ENCODE measurements at places on chromosomes 4 and X.

GRCh38 chr4:91887926-91888325, 415.8 kb upstream of the GRID2 start:
- no peak for DNase-seq

GRCh38 chrX:2478546-2479419, 22.0 kb downstream of the DHRSX start:
- DNase-seq, result no peak

DNA sequence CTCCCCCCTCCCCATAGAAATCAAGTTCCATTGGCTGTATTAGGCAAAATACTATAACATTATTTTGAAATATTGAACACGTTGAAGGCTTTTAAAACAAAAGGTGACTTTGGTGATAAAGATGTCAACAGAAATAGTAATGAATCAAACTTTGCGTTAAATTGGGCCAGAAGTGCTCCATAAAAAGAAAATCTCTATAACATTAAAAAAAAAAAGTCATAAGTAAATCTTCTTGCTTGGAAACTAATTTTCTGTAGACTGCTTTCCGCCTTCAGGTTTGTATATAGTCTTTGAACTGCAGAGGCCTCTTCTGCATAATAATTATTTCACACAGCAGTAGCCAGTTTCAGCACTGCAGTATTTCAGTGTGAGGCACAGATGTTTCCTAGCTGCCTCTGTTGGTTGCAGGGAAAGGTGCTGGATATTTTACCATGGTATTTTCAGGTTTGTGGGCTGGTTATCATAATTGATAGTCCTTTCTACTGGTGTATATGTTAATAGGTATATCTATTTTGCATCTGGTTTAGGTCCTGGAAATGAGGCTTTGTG, 158.9 kb downstream of the KDM6A start:
- DNase-seq, result no peak

- no peak for DNase-seq
Measured at GRCh38 chrX:119132961-119133360, 5.3 kb upstream of the KIAA1210 start.

GRCh38 chr4:158094413-158095134, 78.3 kb downstream of the GASK1B start:
- peak; percentile 11 for DNase-seq

- no peak for DNase-seq
Measured at GRCh38 chr4:123522081-123522480, 125.5 kb downstream of the SPRY1 start.

DNA sequence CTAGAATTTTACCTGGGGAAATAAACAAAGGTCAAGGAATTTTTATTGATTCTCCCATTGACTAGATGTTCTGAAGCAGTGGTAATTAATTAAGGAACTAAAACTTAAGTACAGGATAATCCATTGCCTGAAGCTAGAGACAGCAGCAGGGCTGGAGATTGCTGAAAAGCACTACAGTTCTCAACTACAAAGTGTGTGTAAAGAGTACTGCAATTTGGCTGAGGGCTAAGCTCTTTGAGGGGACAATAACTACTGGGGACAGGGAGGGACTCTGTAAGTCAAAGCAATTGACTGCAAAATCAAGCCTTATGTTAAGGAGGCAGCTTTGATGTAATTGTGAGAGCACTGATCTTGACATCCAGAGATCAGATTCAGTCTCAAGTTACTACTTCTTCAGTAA, 260.4 kb downstream of the GALNTL6 start:
- no peak for DNase-seq

DNA sequence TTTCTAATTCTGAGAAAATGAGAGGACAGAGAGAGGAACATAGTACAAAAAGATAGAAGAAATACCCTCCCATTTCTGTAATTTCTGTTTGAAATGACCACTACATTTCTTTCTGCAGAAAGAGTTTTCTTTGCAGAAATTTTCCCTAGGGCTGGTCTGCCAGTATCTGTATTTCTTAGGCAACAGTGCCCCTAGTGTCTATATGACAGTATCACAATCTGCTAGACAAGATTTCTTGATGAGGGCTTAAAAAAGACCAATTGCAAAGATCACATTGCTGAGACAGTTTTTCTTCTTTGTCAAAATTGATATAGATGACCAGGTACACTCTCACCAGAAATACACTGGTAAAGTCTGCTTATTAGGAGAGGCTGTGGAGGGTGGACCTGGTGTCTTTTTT, 81.0 kb upstream of the ZDHHC15 start:
- DNase-seq, result peak; percentile 0

DNA sequence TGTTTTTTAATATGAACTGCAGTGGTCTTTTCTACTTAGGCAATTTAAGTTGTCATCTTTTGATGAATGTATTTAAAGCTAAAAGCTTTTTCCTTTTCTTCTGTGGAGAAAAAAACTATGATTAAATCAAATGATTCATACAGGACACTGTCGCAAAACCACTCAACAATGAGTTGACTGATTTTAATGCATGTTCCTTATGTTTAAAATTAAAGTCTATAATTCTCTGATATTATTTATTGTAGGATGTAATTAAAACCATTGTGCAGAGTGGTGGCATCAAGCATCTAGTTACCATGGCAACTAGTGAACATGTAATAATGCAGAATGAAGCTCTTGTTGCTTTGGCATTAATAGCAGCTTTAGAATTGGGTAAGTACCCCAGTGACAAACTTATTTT, 172.5 kb downstream of the RAP1GDS1 start:
- DNase-seq, result no peak

- no peak for DNase-seq
Measured at GRCh38 chr4:44983083-44983482, 256.7 kb upstream of the GNPDA2 start.

GRCh38 chrX:151153086-151153485, 23.3 kb upstream of the GPR50 start:
- peak; percentile 17 for DNase-seq

DNA sequence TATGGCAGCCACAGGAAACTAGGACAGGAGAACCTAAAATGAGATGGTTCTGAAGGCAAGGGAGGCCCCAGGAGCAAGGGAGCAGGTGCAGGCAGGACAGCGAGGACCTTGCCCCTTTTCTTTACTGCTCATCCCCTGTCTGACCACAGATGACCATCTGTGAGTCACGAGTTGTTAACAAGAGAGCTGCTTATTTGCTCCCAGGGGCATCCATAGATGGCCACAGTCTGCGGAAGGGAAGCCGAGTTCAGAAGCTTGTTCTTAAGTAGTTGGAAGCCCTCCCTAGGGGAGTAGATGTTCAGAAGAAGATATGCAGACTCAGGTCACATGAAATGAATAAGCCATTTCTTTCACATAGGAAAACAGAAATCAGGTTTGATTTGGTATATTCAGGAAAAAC, 69.4 kb downstream of the EVC2 start:
- DNase-seq, result peak; percentile 31

DNA sequence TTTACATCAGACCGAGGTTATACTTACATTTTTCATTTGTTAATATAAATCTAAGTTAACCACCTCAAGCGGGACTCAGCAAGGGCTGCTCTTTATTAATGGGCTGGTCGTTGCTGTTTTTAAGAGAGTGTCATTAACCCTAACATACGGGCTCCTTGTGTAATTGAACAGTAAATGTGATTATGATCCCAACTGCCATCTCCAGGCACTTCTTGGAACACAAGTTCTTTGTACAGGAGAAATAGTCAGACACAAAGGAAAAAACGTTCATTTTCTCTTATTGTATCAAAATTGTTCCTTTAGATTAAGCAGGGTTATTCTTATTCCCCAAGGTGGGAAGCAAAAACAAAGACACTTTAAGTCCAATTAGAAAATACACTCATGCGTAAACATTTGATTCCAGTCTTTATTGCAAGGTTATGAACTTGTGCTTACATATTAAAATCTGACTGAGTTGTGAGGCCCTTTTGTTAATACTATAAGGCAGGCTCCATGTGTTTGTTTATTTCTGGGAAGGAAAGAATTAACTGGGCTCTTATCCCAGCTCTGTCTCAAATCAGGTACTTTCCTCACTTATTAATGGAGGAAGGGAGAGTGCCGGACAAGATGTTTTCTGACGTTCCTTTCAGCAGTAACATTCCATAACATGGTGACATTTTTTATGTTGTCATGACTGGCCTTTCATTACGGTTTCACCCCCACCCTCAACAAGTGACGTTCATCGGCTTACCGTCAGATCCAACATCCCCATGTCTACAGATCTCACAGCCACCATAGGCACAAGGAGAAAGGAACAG, 95.9 kb downstream of the RASL11B start:
- DNase-seq, result no peak

DNA sequence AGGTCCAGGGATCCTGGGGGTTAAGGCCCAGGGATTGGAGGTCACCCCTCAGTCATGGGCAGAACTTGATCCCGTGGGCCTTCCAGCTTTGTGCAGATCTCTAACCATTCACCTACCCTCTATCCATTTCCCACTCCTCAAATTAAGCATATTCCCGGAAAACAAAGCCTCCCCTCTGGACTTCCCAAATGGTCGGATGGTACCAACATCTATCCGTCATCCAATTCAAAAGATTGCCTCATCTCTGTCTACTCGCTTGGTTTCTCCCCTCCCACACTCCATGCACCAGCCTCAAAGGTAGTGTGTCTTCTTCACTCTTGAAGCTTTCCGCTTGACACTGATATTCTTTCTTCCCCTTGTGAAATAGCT, 473 bp upstream of the BCLAF3 start:
- DNase-seq, result no peak

DNA sequence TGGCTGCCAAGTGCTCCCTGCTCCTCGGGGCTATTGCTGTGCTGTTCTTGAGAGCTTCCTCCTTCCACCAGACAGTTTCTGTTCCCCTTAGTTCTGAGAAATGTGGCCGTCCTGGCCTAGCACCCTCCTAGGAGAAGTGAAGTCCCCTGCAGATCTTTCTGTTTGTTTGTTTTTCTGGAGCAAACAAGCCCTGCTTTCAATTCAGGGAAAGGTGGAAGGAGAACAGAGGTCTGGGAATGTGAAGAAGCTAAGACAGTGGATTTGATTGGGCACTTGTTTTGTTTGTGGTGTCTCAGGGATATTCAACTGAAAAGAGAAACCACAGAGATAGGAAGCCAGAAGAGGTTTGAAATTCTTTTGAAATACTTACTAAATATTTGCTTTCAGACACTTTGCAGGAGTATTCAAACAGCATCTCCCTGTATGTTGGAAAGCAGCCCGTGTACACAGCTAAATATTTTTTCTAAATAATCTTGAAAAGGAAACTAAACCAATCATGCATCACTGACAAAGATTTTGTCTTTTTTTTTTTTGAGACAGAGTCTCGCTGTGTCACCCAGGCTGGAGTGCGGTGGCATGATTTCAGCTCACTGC, 36.5 kb upstream of the PPM1K start:
- no peak for DNase-seq

- DNase-seq, result no peak
Measured at GRCh38 chr4:66052426-66052825, 382.1 kb upstream of the EPHA5 start.

- DNase-seq, result no peak
Measured at GRCh38 chr4:127988638-127989037, 23.4 kb downstream of the ABHD18 start.

DNA sequence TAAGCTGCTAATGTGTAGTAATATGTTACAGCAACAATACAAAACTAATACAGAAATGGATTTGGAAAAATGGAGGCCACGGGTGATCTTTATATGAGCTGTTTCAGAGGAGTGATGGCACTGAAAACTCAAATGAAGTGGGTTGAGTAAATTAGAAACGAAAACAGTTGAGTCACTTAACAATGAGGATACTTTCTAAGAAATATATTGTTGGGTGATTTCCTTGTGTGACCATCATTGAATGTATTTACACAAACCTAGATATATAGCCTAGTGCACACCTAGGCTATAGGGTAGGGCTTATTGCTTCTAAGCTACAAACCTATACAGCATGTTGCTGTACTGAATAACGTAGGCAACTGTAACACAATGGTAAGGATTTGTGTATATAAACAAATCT, 30.5 kb upstream of the DHX15 start:
- no peak for DNase-seq

DNA sequence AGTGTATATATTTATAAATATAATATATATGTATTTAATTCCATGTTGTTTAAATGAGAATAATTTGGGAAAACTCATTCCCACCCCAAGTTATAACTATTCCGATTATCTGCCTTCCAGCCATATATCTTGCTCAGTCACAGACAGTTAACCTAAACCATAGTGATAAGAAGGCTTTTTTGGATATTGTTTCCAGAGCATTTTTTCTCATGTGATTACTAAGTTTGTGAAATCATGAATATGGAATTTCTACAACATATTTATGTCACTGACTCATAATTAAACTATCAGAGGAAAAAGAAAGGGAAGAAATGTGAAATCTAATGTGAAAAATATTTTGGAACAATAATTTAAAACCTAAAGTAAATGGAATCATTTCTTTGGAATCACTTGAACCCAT, 1163.5 kb upstream of the PABPC4L start:
- no peak for DNase-seq

DNA sequence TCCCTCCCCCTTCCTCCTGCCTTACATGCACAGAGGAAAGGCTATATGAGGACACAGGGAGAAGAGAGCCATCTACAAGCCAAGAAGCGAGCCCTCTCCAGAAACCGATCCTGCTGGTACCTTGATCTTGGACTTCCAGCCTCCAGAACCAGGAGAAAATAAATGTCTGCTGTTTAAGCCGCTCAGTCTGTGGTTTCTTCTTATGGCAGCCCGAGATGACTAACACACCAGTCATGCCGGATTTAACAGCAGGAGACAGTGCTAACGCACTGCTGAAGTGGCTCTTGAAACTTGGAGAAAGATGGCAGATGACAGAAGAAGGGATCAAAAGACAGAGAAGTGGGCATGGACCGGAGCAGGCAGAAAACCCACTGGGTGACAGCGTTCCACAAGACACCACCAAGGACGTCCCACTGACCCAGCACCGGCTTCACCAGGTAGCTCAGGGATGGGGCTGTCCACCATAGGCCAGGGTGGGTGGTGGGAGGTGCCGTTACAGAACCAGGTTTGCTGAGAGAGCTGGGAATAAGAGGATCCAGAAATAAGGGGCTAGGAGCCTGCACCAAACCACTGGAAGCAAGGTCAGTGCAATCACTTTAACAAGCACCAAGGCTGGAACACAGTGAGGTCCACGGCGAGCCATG, 6.2 kb upstream of the MAN2B2 start:
- DNase-seq, result peak; percentile 29

GRCh38 chrX:80139564-80139963, 125.0 kb downstream of the TBX22 start:
- no peak for DNase-seq

DNA sequence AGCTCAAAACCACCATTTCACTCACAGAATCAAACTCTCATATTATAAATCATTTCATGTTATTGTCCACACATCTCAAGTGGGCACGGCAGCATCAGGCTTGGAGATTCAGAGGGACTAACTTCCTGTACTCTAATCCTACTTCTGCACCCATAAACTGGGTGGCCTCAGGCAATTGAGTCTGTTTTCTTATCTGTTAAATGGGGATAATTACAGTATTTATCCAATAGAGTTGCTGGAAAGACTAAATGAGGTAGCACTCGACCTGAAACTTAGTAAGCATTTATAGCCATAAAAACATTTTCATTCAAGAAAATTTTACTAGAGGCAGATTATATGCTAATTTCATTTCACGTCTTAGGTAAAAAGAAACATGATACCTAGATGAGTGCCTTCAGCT, 13.0 kb downstream of the TBC1D1 start:
- DNase-seq, result no peak

- DNase-seq, result no peak
Measured at GRCh38 chrX:40174854-40175510, 77.2 kb upstream of the BCOR start.

Measured in skeletal muscle cell (primary cell).